IPS DF 6.9 (cell line): ENCODE measurements at places on chromosomes 13 and 19.

- DNase-seq, result no peak
These were observed 244.4 kb upstream of the SLITRK1 start for GRCh38 chr13:84126671-84127171.

DNA sequence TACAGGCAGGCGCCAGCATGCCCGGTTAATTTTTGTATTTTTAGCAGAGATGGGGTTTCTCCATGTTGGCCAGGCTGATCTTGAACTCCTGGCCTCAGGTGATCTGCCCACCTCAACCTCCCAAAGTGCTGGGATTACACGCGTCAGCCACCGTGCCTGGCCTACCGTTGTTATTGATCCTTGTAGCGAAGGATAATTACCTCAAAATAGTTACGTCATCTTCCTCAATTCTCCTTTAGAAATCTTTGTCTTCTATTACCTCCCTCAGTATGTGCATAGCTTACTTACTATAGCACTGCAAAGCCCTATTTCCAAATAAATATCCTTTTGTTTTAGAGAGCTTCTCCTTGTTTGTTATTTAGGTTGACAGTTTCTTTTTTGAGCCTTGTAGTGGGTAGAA lies 9.4 kb upstream of the TLE6 start:
- DNase-seq, result no peak

DNA sequence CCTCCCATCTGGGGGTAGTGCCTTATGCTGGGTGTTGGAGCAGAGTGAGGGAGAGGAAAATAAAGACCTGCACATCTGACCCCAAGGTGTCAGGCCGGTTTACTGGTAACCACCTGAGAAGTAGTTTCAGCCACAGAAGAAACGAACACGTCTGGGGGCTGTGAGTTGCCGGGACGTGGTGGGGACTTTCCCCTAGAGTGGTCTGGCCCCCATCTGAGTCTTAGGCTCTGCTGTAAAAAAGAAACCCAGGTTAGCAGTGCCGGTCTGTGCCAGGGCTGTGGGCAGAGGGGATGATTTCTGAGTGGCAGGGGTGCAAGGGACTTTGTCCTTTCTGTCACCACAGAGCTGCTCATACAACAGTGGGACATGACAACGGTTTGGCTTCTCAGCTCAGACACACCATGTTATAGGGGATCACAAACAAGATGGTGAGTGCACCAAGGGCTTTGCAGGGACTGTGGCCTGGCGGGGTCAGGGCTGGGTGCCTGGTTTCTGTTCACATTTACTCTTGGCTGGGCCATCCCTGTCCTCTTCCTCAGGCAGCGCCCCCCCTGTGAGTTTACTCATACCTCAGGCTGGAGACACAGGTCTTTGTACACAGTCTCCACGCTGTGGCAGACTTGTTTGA lies 9.0 kb downstream of the GCDH start:
- no peak for DNase-seq

DNA sequence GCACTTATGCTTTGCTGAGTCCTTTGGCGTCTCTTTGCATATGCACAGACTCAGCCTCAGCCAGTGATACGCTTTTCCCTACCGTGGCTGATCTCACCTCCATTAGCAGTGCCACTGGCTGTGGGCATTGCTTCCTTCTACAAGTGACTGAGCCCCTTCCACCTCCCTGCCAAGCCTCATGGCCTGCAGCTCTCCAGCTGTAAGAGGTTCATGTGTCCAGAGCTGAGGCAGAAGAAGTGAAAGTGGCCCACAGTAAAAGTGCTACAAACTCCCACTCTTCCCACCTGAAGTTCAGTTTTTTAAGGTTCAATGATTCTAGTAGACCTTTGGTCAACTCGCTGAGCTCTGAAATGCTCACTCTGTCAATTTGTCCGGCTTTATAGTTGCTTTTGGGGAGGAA lies 44.7 kb downstream of the SMARCA4 start:
- DNase-seq, result no peak

GRCh38 chr19:3474010-3474409 lies 6.3 kb downstream of the SMIM24 start:
- no peak for DNase-seq

GRCh38 chr13:101949681-101950080 lies 452.2 kb downstream of the FGF14 start:
- DNase-seq, result no peak

DNA sequence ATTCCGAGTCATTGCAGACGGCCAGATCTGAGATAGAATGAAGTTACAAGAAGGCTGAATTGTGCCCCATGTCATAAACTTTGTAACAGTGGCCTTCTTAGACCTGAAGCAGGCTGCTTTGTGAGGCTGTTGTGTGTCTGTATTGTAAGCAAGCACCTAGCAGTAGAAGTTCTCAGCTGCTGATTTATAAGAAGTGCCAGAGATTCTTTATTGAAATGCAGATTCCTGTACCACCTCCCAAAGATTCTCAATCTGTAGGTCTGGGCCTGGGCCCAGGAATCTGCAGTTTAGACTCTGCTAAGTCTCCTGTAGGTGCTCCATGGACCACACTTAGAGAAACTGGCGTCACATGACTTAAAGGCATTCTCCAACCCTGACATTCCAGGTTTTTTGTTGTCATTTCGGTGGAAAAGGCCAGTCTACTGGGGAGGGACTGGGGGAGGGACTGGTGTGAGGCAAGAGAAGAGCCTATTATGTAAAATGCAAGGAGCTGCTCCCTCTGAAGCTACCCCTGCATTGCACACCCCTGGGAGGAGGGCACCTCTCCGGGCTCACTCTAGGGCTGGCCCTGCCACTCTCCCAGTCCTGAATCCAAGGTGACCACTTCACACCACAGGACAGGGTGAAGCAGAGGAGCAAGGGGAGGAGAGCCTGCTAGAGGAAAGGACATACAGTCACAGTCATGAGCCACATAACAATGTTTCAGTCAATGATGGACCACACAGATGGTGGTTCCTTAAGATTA lies 769 bp upstream of the TMEM272 start:
- DNase-seq, result no peak
